ENCODE measurements at places on chromosomes 13 and 19.

DNA sequence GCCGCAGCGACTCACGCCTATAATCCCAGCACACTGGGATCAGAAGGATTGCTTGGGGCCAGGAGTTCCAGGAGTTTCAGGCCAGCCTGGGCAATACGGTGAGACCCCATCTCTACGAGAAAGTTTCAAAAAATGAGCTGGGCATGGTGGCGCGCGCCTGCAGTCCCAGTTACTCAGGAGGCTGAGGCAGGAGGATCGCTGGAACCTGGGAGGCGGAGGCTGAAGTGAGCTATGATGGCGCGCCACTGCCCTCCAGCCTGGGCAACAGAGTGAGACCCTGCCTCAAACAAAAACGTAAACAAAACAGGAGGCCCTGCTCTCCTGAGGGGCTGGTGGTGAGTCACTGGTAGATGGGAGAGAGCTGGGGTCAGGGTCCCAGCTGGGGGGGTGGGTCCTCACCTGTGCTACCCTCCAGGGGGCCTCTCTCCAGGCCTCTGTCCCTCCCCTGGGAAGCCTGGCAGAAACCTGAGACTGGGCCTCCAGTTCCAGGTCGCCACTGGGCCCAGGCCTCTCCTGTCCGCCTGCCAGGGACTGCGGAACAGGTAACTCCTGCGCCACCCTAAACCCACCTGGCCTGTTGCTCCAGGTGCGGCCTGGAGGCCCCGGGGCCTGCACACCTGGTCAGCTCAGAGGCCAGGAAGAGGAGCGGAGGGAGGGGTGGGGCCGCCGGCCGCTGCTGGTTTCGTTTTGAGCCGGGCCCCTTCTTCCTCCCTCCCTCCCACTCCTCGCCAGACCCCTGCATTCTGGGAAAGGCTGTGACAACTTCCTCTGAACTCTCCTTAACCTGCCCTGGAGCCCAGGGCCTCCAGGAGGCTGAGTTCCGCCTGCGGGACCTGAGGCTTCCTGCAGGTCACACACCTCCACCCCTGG, 17.2 kb upstream of the ZBTB7A start:
- no peak for DNase-seq

- no peak for DNase-seq
Observed at GRCh38 chr19:18282788-18283141, 1.3 kb upstream of the JUND start.

- no peak for DNase-seq
Observed at GRCh38 chr13:94329277-94329676, 150.2 kb downstream of the DCT start.

GRCh38 chr13:30353471-30354215, 46.3 kb upstream of the KATNAL1 start:
- DNase-seq = no peak

DNA sequence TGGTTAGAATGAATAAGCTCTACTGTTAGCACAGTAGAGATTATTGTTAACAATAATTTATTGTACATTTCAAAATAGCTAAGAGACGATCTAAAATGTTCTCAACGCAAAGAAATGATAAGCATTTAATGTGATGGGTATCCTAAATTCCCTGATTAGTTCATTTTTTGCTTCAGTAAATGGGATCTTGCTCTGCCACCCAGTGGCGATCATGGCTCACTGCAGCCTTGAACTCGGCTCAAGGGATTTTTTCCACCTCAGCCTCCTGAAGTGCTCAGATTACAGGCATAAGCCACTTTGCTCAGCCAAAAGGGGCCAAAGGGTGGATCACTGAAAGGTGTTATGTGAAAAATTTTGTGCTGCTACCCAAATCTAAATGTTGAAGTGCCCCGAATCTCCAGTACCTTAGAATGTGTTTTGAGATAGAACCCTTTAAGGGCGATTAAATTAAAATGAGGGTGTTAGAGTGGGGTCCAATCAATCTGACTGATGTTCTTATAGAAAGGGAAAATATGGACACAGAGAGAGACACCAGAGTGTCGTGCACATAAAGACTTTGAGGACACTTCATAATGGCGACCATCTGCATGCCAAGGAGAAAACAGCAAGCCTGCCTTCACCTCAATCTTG, 31.5 kb upstream of the ZNF766 start:
- peak; percentile 22 for DNase-seq

- no peak for DNase-seq
Observed at GRCh38 chr13:50422181-50423148, 407.2 kb downstream of the KCNRG start.

DNA sequence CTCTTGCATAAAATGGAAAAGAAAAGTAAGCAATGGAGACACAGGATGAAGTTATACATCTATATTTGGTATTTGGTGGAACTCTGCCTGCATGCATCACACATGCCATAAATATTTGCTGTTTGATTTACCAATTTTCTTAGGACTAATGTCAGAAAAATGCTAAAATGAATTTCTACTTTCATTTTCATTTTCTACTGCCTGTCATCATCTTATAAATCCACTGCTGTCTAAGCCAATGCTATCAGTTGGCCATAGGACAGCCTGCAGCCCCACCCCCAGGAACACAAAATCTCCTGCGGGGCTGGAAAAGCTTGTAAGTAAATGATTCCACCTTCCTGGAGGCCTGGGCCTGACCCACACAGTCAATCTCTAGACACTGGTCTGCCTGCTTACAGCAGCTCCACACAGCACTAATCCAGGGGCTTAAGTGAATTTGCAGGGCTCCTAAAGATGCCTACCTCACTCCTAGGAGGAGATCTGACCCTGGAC, 122.0 kb downstream of the ENOX1 start:
- DNase-seq = peak; percentile 2

Measured in urothelium cell line (cell line).